WERI-Rb-1 (cell line): ENCODE measurements at places on chromosomes 5 and 9.

- DNase-seq: no peak
These were observed 14.6 kb downstream of the TRIM14 start for GRCh38 chr9:98104445-98104881.

DNA sequence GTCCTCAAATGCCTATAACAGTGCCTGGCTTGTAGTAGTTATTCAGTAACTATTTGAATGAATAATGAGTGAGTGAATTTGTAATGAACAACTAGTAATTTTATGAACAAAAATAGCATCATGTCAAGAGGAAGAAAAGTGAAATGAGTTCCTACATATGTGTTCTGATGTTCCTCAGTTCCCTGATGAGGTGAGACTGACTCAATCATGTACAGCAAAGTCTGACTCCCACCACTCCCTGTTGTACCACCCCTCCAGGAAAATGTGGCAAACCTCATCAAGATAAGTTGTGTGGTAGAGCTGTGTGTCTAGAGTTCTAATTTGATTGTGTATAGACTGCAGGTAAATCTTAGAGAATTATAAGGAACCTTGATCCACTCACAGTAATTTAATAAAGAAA lies 201.6 kb downstream of the GOLPH3 start:
- no peak for DNase-seq

DNA sequence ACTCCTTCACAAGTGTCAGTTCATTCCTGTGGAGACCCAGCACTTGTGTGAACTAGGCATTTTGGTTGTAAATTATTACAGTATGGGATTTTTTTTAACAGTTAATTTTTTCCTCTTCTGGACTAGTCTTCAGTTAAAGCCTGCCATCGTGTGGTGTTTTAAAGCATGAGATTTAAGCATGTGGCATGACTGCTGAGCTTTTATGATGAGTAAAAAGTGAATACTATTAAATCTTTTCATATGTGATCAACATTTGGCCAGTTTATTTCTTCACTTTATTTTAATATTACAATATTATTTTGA lies 25.0 kb downstream of the LMNB1 start:
- DNase-seq: no peak

GRCh38 chr5:143559586-143560109 lies 156.2 kb upstream of the NR3C1 start:
- no peak for DNase-seq

DNA sequence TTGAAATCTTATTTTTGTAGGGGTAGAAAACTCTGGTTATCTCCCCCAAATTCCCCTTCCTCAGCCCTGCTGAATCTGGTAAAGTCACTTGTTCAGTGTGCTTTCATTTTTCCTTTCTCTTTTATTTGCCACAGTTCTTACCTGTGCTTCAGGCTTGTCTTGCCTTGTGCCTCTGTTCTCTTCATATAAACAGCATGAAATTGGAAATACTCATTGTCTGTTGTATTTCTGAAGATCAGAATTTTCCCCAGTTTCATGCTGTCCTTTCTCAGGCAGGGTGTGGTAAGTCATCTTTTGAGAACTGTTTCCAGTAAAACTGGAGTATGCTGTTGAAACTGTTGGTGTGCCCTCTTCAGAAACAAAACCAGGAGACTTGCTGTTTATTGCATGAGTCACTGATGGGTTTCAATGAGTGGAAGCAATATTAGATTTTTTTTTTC lies 7.0 kb downstream of the PAM start:
- no peak for DNase-seq

GRCh38 chr5:78331523-78332080 lies 28.8 kb upstream of the SCAMP1 start:
- no peak for DNase-seq

DNA sequence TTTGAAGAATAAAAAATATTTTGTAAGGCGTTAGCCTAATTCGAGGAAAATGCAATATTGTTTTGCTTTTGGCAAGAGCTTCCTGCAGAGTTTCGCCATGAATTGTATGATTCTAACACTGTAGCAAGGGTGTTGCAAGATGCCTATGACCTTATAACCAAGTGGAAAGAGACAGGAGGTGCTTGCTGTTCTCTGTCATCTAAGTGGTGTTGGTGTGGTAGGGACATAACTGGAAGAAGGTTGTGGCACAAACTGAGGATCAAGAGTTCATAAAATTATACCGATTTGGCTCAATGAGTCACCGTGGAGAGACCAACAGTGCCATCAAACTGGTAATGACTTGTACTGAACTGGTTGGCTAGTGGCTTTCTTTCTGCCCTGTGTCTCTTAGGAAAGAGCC lies 6.3 kb downstream of the STC2 start:
- DNase-seq: no peak

- DNase-seq: no peak
These were observed 96.8 kb downstream of the C9orf50 start for GRCh38 chr9:129523943-129524581.

DNA sequence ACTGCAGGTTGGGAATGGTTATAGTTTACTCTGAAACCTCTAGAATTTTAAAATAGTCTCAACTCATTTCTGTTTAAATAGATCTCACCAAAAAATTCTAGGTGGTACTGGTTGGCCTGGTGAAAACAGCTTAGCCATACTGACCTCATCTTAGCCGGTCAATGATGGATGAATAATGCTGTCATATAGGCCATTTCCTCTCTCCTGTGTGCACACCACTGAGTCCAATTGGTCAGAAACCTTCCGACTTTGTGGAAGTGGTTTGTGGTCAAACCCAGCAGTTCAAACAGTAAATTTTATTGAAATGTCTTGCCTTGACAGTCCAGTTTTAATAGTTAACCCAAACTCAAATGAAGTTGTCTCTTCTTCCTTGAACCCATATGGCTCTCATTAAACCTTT lies 98.6 kb downstream of the GIN1 start:
- DNase-seq: no peak

DNA sequence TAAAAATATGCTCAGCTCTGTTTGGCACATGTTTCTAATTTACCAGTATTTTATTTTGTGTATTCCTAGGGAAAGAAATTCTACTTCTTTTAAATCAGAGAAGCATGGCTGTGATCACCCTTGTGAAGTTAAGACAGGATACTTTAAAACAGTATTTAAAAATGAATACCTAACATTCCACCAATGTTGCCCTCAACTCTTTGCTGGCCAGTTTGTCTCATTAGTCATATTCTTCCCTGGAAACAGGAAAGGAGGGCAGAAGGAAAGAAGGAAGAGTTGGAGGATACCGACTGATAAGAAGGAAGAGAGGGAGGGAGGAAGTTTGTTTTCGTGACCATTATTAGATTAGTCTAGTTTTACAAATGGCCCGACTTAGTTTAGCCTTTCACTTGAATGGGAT lies 137.4 kb downstream of the PLK2 start:
- DNase-seq: no peak

- no peak for DNase-seq
These were observed 8.0 kb upstream of the SPATA31D1 start for GRCh38 chr9:81980568-81980967.

DNA sequence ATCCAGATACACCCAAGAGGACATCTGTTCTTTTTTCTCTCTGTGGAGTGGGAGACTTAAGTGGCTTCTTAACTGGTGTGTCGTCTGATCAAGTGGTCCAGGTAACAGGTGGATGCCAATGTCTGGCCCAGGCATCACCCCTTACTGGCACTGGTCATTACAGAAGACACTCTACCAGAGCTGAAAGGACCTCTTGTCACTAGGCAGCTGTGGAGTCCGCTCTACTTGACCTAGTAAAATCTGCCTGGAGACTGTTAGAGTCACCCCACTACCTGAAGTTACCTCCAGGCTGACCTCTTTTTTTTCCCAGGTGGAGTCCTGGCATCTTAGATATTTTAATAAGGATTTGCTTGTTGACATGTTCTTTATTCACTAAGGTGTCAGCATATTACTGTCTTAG lies 22.5 kb downstream of the FXN start:
- DNase-seq: no peak

GRCh38 chr5:163363389-163363788 lies 74.0 kb upstream of the CCNG1 start:
- DNase-seq: no peak

GRCh38 chr5:14277385-14278320 lies 134.5 kb downstream of the TRIO start:
- DNase-seq: no peak

DNA sequence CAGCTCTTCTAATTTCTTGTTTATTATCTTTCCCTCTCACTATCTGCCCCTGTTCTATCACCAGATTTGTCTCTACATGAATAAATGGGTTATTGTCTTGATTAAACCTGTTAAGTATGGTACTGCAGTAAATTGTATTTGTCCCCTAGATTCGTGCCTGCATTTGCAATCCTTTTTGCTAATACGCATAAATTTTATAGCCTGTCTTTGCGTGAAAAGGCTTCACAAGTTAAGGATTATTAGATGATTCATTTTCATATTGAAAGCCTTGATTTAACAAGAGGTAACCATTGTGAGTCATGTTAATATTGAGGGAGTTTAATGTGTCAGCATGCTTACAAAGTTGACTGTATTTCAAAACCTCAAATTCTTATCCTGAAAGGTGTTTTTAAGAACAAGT lies 204.6 kb downstream of the PCSK1 start:
- no peak for DNase-seq

DNA sequence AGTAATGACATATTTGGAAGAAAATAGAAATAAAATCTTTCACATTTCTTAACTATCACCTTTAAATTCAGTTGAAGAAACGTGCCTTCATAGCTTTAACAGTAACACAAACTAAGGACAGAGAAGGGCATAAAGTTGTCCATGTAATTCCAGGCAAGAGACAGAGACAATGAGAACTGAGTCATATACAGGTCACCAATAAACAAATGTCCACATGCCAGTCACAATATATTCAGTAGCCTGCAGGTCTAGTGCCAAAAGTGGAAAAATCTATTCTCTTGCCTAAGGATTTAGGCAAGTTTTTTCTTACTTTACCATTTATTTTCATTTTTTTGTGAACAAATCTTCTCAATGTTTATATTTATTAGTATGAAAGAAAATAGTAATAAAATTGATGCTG lies 1711.5 kb upstream of the NUDT12 start:
- DNase-seq: no peak

- DNase-seq: no peak
These were observed 136.5 kb upstream of the LIFR start for GRCh38 chr5:38692781-38693527.

DNA sequence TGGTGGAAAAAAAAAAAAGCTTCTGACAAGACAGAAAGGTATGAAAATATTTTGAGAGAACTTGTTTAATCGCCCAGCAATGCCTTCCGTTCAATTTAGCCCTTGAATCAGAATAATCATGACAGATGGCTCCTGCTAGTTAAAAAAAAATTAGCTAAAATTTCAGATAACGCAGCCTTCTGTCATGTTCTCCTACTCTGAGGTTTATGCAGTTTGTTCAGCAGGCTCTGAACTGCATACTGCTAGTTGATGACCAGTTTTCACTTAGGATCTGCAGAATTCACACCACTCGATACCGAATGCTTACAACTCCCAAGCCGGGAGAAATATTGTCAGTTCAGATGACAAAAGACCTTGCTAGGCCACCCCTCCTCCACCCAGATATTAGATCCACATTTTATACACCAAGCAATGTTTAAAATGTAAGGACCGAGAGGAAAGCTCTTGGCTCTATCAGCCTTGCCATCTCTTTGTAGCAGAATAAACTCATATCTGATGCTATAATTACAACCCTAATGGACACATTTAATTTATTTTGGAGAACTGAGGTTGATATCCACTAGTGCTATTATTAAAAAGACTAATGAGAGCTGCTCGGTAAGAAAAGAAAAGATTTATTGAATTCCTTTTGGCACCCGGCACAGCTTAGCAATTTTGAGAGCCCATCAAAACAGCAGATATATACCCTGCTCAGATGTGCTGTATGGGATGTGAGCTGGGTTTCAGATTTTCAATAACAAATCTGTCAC lies 322.8 kb downstream of the GLIS3 start:
- no peak for DNase-seq

GRCh38 chr9:7534211-7534935 lies 265.2 kb downstream of the DMAC1 start:
- DNase-seq: no peak
